ENCODE measurements at places on chromosomes 13 and 19. TPM values are rescaled to one million over a fixed set of nuclear protein-coding genes. Genes with fewer than 3 reads are reported as not detected.

Gene SLC8A2
- total RNA-seq = 2.1 TPM

Gene SIGLEC7
- not detected for total RNA-seq

DNA sequence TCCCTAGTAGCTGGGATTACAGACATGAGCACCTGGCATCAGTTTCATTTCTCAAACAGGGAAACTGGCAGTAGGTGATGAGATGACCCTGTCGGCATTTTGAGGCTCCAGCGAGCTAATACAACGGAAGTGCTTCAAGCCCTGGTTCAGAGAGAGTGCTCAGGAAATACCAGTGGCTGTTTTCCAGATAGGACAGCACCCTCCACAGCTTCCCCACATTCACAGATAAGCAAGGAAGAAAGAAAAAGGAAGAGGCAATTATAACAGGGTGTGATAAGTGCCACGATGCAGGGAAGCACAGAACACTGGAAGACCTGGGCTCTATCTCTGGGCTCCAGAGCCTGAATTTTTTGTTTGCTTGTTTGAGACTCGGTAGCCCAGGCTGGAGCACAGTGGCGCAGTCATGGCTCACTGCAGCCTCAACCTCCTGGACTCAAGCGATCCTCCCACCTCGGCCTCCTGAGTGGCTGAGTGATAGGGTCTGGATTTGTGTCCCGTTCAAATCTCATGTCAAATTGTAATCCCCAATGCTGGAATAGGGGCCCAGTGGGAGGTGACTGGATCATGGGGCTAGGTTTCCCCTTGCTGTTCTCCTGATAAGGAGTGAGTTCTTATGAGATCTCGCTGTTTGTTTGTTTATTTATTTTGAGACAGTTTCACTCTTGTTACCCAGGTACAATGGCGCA is 43.5 kb downstream of the PIN1 start:
- H3K36me3 ChIP-seq = no peaks in the 10 kb centered on the region
- H3K27me3 ChIP-seq = no peaks in the 10 kb centered on the region
- H3K4me3 ChIP-seq = no peak overlapping the region
- DNase-seq = no peak
- no peaks in the 10 kb centered on the region for H3K4me1 ChIP-seq
- H3K27ac ChIP-seq = no peak overlapping the region

Gene ZNF546
- 4.6 TPM for total RNA-seq

DNA sequence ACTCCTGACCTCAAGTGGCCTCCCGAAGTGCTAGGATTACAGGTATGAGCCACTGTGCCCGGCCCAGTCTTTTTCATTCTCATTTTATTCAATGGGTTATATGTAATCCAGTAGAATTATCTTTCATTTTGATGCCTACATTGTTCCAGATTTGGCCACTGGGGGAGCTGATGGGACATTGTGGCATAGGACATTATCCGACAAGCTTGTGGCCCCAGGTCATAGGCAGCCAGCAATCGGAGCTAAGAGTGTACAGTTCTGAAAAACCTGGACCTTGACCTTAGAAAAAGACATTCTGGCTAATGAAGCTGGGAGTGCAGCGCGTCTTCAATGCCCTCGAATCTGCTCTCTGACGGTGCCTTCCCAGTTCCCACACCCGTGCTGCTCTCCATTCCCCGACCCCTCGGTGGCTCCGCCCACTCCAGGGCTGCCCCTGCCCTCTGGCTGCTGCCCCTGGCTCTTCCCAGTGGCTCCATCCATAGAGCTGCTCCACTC is 108.7 kb downstream of the TEX29 start:
- no peaks in the 10 kb centered on the region for H3K4me1 ChIP-seq
- H3K4me3 ChIP-seq = peak overlapping the region; percentile 82
- DNase-seq = peak; percentile 89
- no peaks in the 10 kb centered on the region for H3K36me3 ChIP-seq
- peaks cover 21% of the 10 kb centered on the region for H3K27me3 ChIP-seq
- no peak overlapping the region for H3K27ac ChIP-seq

Gene CDX2
- not detected for total RNA-seq

GRCh38 chr19:10603084-10603872 is 16.2 kb upstream of the AP1M2 start:
- H3K36me3 ChIP-seq = no peaks in the 10 kb centered on the region
- peak overlapping the region; percentile 92 for H3K27ac ChIP-seq
- H3K4me1 ChIP-seq = peaks cover 14% of the 10 kb centered on the region

DNA sequence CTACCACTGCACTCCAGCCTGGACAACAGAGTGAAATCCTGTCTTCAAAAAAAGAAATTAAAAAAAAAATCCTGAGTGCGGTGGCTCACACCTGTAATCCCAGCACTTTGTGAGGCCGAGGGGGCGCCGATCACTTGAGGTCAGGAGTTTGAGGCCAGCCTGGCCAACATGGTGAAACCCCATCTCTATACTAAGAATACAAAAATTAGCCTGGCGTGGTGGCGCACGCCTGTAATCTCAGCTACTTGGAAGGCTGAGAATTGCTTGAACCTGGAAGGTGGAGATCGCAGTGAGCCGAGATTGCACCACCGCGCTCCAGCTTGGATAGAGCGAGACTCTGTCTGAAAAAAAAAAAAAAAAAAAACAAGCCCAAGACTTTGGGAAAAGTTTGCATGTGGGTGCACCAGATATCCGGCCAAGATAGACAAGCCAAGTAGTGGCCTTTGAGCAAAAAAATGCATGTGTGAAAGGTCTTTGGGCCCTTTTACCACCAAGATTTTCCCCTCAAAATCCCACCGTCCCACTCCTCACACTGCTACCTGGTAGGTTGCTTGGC is 5.7 kb downstream of the DNAJB1 start:
- peaks cover 39% of the 10 kb centered on the region for H3K36me3 ChIP-seq
- no peak overlapping the region for H3K27ac ChIP-seq
- no peaks in the 10 kb centered on the region for H3K27me3 ChIP-seq

DNA sequence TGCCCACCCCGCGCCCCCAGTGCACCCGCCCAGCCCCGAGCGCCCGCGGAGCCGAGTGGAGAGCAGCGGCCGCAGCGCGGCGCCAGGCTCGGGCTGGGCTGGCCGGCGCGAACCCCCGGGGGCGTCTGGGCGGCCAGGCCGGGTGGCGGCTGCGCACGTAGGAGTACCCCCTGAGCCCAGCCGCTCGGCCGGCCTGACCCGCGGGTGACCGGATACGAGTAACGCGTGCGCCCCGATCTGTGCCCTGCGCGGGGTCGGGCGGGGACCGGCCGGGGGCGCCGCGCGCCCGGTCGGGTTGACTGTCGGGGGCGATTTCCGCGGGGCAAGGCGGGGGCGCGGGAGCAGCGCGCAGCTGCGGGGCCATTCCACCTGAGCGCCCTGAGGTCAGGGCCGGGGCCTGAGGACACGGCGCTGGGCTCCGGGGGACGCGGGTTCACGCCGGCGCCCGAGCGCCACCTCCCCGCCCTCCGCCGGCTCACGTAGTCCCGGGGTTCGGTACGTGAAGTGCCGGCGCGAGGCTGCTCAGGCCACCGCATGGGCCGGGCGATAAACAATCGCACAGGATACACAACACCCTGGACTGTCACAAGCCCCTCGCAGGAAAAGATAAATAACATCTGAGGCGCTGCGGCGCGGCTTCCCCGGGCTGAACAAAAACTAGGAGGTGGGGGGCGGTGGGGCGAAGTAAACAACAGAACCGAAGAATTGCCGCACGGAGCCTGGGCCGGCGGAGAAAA is 37.6 kb upstream of the FLT1 start:
- H3K27ac ChIP-seq = no peak overlapping the region
- DNase-seq = peak; percentile 74
- H3K4me3 ChIP-seq = peak overlapping the region; percentile 78
- H3K36me3 ChIP-seq = no peaks in the 10 kb centered on the region
- peaks cover 22% of the 10 kb centered on the region for H3K27me3 ChIP-seq

GRCh38 chr13:82747291-82747690 is 1135.0 kb downstream of the SLITRK1 start:
- DNase-seq = no peak
- no peak overlapping the region for H3K27ac ChIP-seq
- no peak overlapping the region for H3K4me3 ChIP-seq

GRCh38 chr13:49246850-49247642 is 679 bp upstream of the CDADC1 start:
- H3K4me1 ChIP-seq = peaks cover 10% of the 10 kb centered on the region
- no peaks in the 10 kb centered on the region for H3K27me3 ChIP-seq
- no peaks in the 10 kb centered on the region for H3K36me3 ChIP-seq
- no peak overlapping the region for H3K27ac ChIP-seq
- no peak for DNase-seq

DNA sequence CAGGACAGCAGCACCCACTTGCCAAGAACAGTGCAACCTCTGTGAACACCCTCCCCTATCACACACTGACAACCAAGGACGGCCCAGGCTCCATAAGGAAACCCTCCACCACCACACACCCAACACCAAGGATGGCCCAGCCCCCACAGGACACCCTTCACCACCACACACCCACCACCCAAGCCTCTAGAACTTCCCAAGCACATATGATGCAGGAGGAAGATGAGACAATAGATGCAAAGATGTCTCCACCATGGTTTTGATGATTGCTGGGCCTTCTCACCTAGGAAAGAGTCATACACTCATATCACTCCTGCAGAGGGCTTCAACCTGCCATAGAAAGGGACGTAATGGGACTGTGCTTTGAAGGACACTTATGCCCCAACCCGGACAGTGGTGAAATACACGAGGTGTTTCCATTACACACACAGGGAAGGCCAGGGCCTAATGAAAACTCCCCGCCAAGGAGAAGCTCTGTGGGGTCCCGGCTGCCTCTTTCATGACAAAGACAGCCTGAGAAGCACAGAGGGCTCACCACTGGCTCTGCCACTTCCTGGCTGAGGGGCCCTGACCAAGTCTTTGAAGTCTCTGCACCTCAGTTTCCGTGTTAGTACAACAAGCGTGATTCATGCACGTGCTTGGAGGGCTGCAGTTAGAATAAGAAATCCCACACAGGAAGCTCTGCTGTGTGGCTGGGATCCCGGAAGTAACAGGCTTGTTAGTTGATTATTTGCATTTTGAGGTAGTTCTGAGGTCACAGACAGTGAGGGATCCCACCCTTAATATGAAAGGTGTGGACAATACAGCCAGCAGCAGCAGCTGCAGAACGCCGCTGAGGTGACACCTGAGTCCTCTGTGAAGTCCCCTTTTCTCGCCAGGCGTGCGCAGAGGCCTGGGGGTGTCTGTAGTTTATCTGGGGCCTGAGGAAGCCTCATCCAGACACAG is 61.9 kb upstream of the ATP12A start:
- H3K27me3 ChIP-seq = no peaks in the 10 kb centered on the region
- no peak for DNase-seq
- no peaks in the 10 kb centered on the region for H3K4me1 ChIP-seq
- H3K36me3 ChIP-seq = no peaks in the 10 kb centered on the region
- no peak overlapping the region for H3K27ac ChIP-seq

GRCh38 chr13:31890946-31891345 is 140.6 kb upstream of the FRY start:
- H3K27ac ChIP-seq = no peak overlapping the region
- no peak for DNase-seq
- no peaks in the 10 kb centered on the region for H3K27me3 ChIP-seq
- H3K36me3 ChIP-seq = no peaks in the 10 kb centered on the region

DNA sequence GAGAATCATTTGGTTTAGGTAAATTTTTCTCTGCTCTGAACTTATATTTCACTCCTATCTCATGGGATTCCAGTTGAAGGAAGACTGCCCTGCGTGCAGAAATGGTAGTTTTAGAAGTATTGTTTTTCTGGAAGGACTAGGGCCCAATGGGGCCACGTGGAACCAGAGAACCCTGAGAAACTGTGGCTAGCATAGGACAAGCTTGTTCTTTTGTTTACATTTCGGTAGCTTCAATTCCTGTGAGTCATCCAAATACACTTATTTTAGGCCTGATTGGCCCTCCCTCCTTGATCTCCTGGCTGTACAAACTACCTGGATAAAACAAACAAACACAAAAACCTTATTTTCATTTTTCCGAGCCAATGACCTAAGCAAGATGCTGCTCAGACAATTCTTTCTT is 124.0 kb downstream of the ITGBL1 start:
- no peak overlapping the region for H3K4me3 ChIP-seq
- H3K4me1 ChIP-seq = peaks cover 3% of the 10 kb centered on the region
- no peaks in the 10 kb centered on the region for H3K27me3 ChIP-seq
